ENCODE measurements at places on chromosomes 2 and 18. TPM values are rescaled to one million over a fixed set of nuclear protein-coding genes. Genes with fewer than 3 reads are reported as not detected.

GRCh38 chr18:12722731-12723130, 19.9 kb downstream of the PSMG2 start:
- DNase-seq: no peak
- H3K36me3 ChIP-seq: peaks cover 17% of the 10 kb centered on the region
- H3K4me3 ChIP-seq: no peak overlapping the region
- no peak overlapping the region for H3K27ac ChIP-seq
- no peaks in the 10 kb centered on the region for H3K27me3 ChIP-seq

DNA sequence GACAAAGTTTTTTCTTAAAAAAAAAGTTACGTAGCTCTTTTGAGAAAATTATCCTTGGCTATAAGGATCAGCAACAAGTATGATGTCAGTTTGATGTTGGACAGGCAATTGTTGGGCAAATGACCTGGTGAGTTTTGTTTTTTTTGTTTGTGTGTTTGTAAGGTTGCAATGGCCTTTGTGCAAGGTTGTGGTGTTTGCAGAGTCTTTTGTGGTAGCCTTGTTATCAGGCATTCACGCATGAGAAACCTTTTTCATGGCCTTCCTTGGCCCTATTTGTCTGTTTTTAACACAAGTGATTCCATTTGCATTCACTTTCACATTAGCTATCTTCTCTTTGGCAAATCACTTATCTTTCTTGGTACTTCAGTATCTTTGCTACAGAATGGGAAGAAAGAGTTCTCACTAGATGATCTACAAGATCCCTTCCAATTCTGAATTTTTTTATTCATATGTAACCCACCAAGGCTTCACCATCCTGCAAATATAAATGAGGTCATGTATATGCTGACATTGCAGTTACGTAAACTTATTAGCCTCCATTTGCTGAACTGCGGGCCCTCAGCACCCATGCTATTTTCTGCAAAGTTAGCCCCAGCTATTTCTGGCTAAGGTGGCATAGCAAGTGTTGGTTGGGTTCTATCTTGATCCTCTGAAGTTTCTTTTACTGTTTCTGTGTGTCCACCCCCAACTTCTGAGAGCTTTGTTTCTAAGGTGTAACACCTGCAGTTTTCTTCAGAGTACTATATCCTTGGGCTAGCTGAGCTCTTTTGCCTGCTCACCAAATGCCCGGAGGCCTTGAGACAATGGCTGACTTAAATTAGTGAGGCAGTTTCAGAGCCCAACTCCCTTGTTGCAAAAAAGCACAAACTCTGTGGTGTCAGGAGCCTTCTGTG, 667.1 kb downstream of the IRS1 start:
- H3K27ac ChIP-seq: no peak overlapping the region
- peaks cover 8% of the 10 kb centered on the region for H3K4me1 ChIP-seq
- no peak for DNase-seq
- no peak overlapping the region for H3K4me3 ChIP-seq

DNA sequence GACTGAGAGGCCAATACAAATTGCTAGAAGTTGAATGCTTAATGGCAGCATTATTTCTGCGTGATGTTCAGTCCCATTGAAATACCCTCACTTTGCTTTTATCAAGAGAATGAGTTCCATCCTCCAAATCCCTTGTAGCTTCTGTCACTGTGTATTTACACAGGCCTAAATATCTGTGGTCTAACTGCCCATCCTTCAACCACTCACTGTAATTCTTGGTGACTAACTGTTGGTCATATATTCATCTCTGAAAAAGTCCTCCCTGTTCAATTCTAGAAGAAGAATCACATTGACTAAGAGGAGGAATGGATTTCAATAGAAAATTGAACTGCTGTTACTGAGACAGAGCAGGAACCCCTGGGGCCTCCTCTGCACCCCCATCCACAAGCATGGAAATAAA, 74.2 kb upstream of the L3MBTL4 start:
- no peak overlapping the region for H3K4me3 ChIP-seq
- no peak overlapping the region for H3K27ac ChIP-seq
- no peak for DNase-seq
- no peaks in the 10 kb centered on the region for H3K36me3 ChIP-seq

DNA sequence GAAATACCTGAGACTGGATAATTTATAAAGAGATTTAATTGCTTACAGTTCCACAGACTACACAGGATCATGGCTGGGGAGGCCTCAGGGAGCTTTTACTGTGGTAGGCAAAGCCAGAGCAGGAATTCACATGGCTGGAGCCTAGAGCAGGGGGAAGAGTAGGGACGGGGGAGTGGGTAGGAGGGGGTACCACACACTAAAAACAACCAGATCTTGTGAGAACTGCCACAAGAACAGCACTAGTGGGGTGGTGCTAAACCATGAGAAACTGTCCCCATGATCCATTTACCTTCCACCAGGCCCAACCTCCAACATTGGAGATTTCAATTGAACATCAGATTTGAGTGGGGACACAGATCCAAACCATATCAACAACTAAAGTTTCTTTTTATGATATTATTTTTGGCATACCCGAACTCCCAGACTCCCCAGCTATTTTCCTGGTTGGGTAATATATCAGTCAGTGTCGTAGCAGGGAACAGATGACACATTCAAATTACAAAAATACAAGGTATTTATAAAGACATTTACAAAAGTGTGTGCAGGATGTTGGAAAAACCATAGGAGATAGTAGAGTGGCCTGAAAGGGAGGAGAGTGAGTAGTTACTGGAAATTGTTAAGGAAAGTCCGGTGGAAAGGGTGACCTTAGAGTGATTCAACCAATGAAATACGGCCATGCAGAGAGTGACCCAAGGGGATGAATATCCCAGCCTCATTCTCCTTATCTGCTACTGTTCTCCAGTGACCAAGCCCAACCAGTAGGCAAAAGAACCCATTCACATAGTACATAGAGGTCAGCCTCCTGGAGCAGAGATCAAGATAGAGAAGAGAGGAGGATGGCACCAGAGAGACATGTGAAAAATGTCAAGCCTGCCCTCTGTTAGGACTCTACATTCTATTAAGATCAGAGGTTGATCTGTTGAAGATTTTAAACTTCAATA, 8.8 kb downstream of the RPL37A start:
- H3K27me3 ChIP-seq: no peaks in the 10 kb centered on the region
- peaks cover 22% of the 10 kb centered on the region for H3K36me3 ChIP-seq
- H3K4me3 ChIP-seq: no peak overlapping the region
- peaks cover 7% of the 10 kb centered on the region for H3K4me1 ChIP-seq
- H3K27ac ChIP-seq: peak overlapping the region; percentile 30

DNA sequence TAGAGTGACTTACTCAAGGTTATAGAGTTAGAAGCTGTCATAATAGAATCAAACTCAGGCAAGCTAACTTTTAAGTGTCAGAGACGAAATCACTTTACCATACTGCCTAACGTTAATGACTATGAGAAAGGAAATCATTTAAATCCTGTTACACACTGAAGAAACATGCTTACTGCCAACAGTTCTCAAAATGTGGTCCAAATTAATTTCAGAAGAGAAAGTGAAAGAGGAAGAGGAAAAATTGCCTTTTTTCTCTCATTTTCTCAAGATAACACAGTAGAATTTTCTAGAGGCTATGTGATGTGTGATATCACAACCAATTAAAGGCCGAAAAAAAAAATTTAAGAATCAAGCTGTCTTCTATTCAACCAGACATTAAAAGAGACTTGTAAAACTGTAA, 1362.7 kb upstream of the CHAC2 start:
- H3K4me3 ChIP-seq: no peak overlapping the region
- no peaks in the 10 kb centered on the region for H3K36me3 ChIP-seq
- DNase-seq: no peak
- H3K27me3 ChIP-seq: no peaks in the 10 kb centered on the region
- H3K27ac ChIP-seq: no peak overlapping the region

DNA sequence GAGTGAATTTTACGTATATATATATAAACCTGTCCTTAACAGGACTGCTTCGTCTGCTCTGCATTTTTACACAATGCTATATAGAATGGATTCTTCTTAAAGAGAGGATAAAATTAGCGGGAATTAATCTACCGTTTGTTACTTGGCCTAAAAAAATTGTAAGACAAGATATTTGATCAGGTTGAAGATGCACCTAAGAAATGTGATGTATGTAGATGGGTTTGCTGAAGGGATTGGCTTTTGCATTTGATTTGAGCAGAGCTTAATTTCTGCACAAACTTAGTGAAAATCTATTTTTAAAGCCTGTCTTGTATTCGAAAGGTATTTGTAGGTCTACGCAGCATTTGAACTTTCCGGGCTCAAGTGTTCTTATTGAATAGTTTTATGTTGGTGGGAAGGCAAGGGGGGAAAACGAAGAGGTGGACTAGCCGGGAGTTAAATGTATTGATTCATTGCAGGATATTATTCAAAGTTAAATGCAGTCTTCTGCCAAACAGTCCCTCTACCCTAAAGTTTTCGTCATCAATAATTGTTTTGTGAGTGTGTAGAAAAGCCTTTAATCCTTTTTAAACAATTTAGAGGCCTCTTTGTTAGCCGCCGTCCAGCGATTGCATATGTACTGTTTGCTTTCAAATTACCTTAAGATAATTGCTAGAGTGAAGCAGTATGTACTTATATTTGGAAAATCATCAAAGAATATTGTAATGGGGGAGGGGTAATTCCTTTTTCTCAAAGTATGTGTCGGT, 1.2 kb downstream of the PPP1CB start:
- H3K27ac ChIP-seq: peak overlapping the region; percentile 95
- H3K27me3 ChIP-seq: no peaks in the 10 kb centered on the region
- DNase-seq: no peak
- H3K4me1 ChIP-seq: peaks cover 43% of the 10 kb centered on the region

DNA sequence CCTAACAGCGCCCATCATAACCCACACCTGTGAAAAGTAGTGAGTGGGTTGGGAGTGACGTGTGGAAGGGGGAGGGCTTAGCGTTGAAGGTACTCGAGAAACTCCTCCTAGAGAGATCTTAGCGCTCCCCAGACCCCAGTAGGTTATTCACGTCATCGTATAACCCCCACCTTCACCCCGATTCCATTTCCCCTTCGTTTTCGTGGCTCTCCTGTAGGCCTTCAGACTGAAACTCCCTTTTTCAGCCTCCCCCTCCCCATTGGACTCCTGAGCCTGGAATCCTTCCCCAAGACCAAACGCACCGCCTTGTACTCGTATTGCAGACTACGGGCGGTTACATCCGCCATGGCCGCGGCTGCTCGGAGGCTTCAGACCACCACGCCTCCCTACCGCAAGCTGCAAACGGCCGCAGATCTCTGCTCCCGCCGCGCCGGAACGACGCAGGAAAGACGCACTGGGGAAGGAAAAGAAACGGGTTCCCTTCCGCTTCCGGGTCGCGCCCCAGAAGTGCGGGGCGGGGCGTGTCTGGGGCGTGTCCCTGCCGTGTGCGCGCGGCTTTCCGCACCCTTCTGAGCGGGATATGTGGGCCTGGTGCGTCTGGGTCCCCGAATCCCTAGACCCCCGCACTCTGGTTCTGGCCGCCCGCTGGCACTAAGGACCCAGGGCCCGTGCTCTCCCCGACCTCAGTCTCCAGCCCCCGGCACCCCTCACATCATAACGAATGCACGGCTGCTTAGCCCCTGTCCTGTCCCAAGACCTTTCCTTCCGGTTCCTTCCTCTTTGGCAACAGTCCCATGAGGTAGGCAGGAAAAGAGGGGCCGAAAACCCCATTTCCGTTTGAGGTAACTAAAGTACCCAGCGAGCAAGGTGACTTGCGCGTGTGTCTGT, at the start of gene SNRNP200:
TSS of gene SNRNP200 (minus strand) at position 456 of the 888 bp plus-strand sequence. CDS start at position 347, 109 bp downstream.
- peaks cover 3% of the 10 kb centered on the region for H3K27me3 ChIP-seq
- peak within 1 kb of the TSS; percentile 100 for H3K4me3 ChIP-seq
- peaks cover 22% of the 10 kb centered on the region for H3K36me3 ChIP-seq
- peaks cover 21% of the 10 kb centered on the region for H3K4me1 ChIP-seq

DNA sequence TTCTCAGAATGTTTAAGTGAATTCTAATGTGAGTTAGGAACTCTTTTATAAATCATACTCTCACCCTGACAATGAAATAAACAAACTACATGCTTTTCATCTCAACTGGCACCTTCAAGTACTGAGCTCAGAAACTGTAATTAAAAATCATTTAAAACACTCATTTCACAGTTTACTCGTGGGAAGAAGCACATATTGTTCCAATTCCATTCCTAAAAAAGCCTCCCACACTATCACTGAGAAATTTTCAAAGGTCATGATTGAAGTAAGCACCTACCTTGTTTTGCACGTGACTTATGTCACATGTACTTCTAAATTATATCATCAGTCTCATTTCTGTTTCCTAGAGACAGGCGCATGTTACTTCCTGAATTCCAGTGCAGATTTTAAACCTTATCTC, 678.1 kb upstream of the SLC8A1 start:
- no peaks in the 10 kb centered on the region for H3K27me3 ChIP-seq
- H3K4me1 ChIP-seq: no peaks in the 10 kb centered on the region
- H3K36me3 ChIP-seq: no peaks in the 10 kb centered on the region
- DNase-seq: no peak

GRCh38 chr2:96163415-96163767, 18.2 kb upstream of the DUSP2 start:
- H3K27me3 ChIP-seq: peaks cover 14% of the 10 kb centered on the region
- H3K36me3 ChIP-seq: no peaks in the 10 kb centered on the region
- DNase-seq: no peak
- peaks cover 3% of the 10 kb centered on the region for H3K4me1 ChIP-seq
- H3K27ac ChIP-seq: no peak overlapping the region

DNA sequence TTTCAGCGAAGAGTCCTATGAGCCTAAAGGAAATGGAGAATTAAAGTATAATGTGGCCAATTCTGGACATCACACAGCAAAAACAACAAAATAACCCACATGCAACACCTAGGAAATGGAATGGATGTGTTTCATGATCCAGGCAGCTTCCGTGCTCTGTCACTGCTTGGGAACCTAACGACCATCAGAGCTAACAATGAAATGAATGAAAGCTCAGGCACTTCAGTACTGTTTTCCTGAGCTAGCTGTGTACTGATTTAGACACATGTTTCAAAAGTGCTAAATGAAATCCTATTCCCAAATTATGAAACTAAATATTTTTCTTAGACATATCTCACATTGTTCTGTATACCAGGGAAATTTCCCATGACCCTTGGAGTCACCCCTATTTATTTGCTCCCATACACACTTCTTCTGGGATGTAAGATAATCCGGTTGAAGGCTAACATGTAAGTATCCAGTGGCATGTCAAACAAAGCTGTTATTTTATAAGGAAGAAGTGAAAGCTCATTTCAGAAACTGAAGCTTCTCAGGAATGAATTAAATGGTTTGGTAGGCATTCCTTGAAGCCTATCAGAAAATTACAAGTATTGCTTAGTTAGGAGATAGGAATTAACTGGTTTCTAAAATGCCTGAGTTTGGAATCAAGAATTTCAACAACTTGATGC, 108.5 kb upstream of the RND3 start:
- no peak for DNase-seq
- H3K27ac ChIP-seq: no peak overlapping the region
- no peaks in the 10 kb centered on the region for H3K36me3 ChIP-seq
- no peaks in the 10 kb centered on the region for H3K27me3 ChIP-seq

GRCh38 chr2:173572848-173573247, 218.2 kb downstream of the CDCA7 start:
- no peaks in the 10 kb centered on the region for H3K27me3 ChIP-seq
- no peak for DNase-seq
- H3K4me1 ChIP-seq: peaks cover 14% of the 10 kb centered on the region

GRCh38 chr18:32460171-32460731, 10.4 kb downstream of the GAREM1 start:
- no peak overlapping the region for H3K27ac ChIP-seq
- no peak overlapping the region for H3K4me3 ChIP-seq
- no peak for DNase-seq
- no peaks in the 10 kb centered on the region for H3K27me3 ChIP-seq

GRCh38 chr2:168424112-168424951, 31.7 kb upstream of the CERS6 start:
- H3K27ac ChIP-seq: no peak overlapping the region
- H3K4me1 ChIP-seq: peaks cover 7% of the 10 kb centered on the region
- DNase-seq: no peak
- no peak overlapping the region for H3K4me3 ChIP-seq
- no peaks in the 10 kb centered on the region for H3K36me3 ChIP-seq

UXS1 gene
- total RNA-seq: 60.7 TPM

EGR4 gene
- total RNA-seq: 0.12 TPM

GLI2 gene
- 2.3 TPM for total RNA-seq

FAM124B gene
- not detected for total RNA-seq
